ENCODE measurements at places on chromosomes 7 and 10. TPM values are rescaled to one million over a fixed set of nuclear protein-coding genes. Genes with fewer than 3 reads are reported as not detected.

Gene TRIL
- 0.54 TPM for total RNA-seq

DNA sequence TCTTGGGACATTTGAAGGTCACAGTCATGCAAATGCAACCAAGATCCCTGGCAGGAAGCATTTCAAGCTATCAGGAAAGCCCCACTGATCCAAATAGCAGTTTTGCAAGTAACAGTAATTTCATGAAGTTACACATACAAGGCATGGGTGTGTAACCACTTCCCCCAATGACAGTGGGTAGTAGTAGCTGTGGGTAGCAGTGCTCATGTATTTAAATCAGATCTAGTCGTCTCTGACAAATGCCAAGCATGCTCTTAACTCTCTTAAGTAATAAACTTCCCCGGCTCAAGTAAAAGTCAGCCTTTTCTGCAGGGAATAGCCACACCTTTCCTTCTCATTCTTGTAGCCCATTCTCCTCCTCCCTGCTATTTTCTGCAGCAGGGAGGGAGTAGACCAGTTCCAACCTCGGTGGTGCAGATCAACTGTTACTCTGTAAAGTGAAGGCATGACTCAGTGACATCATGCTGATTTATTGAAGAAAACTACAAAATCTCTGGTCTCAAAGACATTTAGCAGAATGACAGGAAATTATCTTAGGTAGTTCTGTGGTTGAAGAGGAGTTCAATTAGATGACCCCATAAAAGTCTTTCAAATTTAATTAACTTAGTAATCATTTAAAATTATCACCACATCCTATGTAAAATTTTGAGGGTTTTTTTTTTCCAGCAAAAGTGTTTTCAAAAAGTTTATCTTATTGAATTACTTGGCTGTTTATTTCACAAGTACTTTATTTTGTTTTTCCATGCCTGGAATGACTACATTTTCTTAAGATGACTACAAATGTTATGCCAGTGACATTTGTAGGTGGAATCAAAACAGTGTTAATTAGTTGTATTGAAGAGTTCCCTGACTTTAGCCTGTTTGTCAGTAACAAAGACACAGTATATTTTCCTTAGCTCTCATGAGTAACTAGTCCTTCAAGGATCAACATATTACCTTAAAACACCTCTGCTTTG is 568.3 kb downstream of the INHBA start:
- no peaks in the 10 kb centered on the region for H3K27me3 ChIP-seq
- H3K36me3 ChIP-seq: no peaks in the 10 kb centered on the region
- H3K27ac ChIP-seq: no peak overlapping the region
- DNase-seq: no peak

DNA sequence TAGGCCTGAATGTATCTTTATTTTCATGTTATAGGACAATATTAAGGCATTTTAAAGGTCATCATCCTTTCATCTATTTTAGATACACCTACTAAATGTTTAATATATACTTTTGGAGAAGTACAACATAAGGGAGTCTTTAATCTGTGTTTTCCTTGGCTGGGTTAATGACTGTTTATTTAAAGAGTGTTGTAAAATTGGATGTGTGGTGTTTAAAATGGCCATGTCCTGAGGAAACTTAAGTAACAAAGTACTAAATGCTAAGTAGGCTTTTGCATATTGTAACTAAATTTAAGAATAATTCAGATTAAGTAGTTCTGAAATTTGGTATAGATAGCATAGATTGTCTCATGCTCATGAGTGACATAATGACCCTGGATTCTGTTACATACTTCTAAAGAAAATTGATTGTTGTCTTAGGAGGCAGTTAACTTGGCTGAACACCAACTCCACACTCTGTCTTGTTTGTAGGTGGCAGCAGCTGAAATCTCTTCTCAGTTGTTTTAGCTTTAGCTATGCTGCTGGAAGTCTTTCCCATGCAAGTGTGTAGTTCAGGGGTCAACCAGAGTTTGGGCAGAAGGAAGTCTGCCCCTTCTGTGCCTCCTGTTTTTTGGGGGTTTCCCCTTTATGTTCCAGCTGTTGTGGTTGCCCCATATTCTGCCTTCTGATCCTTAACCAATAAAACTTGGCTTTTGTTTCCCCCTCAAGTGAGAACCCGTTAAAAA is 29.2 kb downstream of the DLD start:
- no peaks in the 10 kb centered on the region for H3K27me3 ChIP-seq
- H3K4me1 ChIP-seq: no peaks in the 10 kb centered on the region
- no peak for DNase-seq
- H3K36me3 ChIP-seq: peaks cover 3% of the 10 kb centered on the region
- no peak overlapping the region for H3K27ac ChIP-seq
- no peak overlapping the region for H3K4me3 ChIP-seq

Gene DYNC1I1
- total RNA-seq: 6.9 TPM

Gene ACTR3C
- total RNA-seq: 2.7 TPM

Gene RGR
- total RNA-seq: not detected

GRCh38 chr10:62085404-62085803 is 183.2 kb downstream of the RTKN2 start:
- peaks cover 45% of the 10 kb centered on the region for H3K4me1 ChIP-seq
- DNase-seq: no peak
- H3K27ac ChIP-seq: peak overlapping the region; percentile 82
- H3K27me3 ChIP-seq: no peaks in the 10 kb centered on the region
- H3K36me3 ChIP-seq: peaks cover 54% of the 10 kb centered on the region
- H3K4me3 ChIP-seq: no peak overlapping the region

DNA sequence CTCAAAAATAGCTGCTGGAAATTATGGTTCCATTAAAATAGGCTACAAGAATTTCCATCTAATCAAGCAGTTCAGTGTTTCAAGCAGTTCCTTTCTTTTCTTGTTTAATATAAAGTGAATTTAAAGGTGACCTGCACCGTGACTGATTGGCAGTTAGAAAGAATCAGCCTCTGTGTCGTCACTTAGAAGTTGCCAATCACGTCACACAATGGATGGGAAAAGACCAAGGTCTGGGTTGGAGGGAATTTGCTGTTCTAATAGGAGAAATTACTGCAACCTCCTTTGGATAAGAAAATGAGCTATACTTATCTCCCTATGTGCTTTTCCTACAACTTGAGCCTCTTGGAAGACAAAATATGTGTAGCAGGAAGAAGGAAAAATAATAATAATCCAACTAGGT is 219.4 kb upstream of the KMT2E start:
- H3K4me1 ChIP-seq: no peaks in the 10 kb centered on the region
- no peak overlapping the region for H3K27ac ChIP-seq
- no peak for DNase-seq
- H3K27me3 ChIP-seq: no peaks in the 10 kb centered on the region
- no peak overlapping the region for H3K4me3 ChIP-seq
- H3K36me3 ChIP-seq: no peaks in the 10 kb centered on the region

Gene KCND2
- 2.7 TPM for total RNA-seq

DNA sequence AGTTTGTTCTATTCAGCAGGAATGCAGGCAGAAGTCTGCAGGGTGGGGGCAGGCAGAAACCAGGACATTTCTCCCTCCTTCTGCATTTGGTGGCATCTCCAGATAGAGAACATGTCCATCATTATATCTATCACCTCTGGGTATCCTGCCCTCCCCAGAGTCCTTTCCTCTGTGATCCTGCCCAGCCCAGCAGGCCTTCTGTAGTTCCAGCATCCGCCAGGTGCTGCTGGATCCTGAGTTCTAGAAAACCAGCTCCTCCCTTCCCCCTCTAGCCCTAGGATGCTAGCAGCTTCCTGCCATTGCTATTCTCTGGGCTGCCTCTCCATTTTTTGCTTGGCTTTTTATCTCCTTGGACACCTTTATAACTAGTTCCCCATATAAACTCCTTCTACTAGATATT is 180.3 kb downstream of the KCNMA1 start:
- DNase-seq: no peak
- no peaks in the 10 kb centered on the region for H3K4me1 ChIP-seq

DNA sequence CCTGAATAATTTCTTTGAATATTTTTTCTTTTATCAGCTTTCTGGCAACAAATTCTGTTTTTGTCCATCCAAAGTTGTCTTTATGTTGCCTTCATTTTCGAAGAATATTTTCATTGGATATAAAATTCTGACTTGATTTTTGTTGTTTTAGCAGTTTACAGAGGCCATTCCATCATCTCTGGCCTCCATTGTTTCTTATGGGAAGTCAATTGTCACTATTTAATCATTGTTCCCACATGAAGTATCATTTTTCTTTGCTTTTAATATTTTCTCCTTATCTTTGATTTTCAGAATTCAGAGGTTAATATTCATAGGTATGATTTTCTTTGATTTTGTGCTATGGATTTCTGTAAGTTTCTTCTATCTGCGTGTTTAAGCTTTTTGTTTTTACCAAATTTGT is 512.6 kb downstream of the LRMDA start:
- H3K36me3 ChIP-seq: no peaks in the 10 kb centered on the region
- H3K4me3 ChIP-seq: no peak overlapping the region
- H3K27ac ChIP-seq: no peak overlapping the region
- peaks cover 4% of the 10 kb centered on the region for H3K27me3 ChIP-seq
- no peaks in the 10 kb centered on the region for H3K4me1 ChIP-seq

- no peaks in the 10 kb centered on the region for H3K36me3 ChIP-seq
- no peak overlapping the region for H3K27ac ChIP-seq
- H3K27me3 ChIP-seq: no peaks in the 10 kb centered on the region
- H3K4me3 ChIP-seq: no peak overlapping the region
- DNase-seq: no peak
Observed at GRCh38 chr7:37224746-37225145, 223.9 kb downstream of the ELMO1 start.

Data from psoas muscle (tissue), 8 donors.